RWPE1 (cell line): ENCODE measurements at places on chromosomes 3 and 15.

DNA sequence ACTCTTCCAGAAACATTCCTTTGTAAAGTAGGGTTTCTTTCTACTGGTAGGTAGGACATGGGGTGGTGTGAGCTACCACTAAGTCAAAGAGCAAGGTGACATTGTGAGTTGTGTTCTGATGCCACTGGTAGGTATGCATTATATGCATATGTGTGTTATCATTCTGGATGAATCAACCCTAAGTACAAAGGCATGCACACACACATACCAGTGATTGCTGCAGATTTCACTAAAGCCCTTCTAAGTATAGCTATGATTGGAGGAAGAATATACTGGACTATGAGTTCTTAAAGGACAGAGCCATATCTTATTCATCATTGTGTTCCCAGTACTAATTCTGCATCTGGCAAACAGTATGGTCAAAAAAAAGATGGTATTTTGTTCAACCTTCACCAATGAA, 646.0 kb downstream of the AGBL1 start:
- no peak for DNase-seq

DNA sequence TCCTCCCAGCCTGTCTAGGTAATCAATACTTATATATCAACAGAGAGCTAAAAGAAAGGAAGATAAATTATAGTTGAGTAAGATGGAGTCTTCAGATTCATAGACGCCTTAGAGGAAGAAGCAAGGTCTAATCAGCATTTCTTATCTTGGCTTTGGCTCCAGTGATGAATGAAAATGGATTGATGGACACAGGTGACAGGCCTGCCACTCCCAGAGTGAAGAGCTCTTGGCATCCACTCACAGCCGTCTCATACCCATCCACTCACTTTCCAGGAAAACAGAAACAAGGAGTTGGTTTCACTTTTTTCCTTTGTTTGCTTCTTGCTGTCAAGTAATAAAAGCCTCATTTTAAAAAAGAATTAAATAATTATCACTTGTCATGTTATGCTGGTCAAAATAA, 168.2 kb downstream of the MFSD1 start:
- DNase-seq = no peak

GRCh38 chr3:64814351-64814750, 126.6 kb upstream of the ADAMTS9 start:
- DNase-seq = no peak

- DNase-seq = no peak
These were observed 2.8 kb upstream of the GNAI2 start for GRCh38 chr3:50233176-50233575.

GRCh38 chr3:151459358-151459757, 1.5 kb downstream of the IGSF10 start:
- no peak for DNase-seq

DNA sequence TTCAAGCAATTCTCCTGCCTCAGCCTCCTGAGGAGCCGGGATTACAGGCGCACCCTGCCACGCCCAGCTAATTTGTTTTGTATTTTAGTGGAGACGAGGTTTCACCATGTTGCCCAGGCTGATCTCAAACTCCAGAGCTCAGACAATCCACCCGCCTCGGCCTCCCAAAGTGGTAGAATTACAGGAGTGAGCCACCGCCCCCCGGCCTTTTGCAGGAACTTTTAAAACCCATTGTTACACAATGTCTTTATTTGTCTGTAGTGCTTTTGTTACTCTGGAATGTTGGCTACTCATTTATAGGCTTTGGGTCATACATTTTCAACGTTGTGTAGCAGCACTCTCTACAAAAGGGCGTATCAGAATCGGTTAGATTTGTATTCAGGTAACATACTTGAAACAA, 499.1 kb downstream of the ROBO2 start:
- DNase-seq = no peak

- DNase-seq = no peak
These were observed 54.4 kb downstream of the PGPEP1L start for GRCh38 chr15:98953000-98953787.

- DNase-seq = peak; percentile 53
These were observed at the start of gene C3orf62 for GRCh38 chr3:49276475-49277382. C3orf62 (minus strand) TSS chr3:49277232; CDS start chr3:49276872, 360 bp downstream.

GRCh38 chr3:96183871-96184270, 630.5 kb upstream of the EPHA6 start:
- DNase-seq = no peak

GRCh38 chr3:69082805-69083204, 1.9 kb upstream of the ARL6IP5 start:
- DNase-seq = peak; percentile 8

DNA sequence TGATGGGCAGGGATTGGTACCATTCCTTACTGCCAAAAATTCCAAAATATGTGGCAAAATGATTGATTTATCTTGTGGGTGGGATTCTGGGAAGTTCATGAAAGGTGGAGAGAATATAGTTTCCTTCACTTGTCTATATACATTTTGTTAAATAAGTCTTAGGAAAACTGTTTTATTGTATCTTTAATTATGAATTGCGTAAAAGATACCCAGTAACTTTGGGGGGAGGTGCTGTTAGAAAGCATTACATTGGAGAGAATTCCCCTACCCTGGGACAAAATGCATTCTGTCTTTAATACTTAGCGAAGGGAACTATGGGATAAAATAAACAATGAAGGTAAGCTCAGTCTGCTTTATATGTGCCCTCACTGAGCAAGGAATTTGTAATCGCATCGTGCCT, 4.6 kb downstream of the SETD5 start:
- DNase-seq = no peak

GRCh38 chr15:27412415-27412814, 441.4 kb downstream of the GABRG3 start:
- no peak for DNase-seq

DNA sequence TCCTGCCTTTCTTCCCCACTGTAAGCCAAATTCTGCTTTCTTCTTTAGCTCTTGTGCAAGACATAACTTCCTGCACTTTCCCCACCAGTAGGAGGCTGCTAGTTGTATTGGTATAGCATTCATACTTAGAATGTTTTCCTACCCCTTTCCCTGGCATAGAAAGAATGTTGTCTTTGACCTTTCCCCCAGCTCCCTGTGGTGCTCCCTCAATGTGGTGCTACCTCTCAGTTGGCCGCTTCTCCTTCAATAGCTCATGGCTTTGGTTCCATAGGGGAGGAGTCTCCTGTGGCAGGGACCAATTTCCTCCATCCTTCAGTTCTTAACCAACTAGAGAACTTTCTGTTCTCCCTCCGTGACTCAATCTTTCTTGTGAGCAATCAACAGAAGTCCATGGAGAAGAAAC, 67.5 kb upstream of the AKAP13 start:
- no peak for DNase-seq

- no peak for DNase-seq
These were observed 436.1 kb downstream of the CHL1 start for GRCh38 chr3:632571-633170.

- no peak for DNase-seq
These were observed 464.3 kb downstream of the EPHA3 start for GRCh38 chr3:89571707-89572106.

- peak; percentile 73 for DNase-seq
These were observed 586 bp downstream of the LRRK1 start for GRCh38 chr15:100919481-100920405.

GRCh38 chr3:143352850-143353550, 233.4 kb downstream of the CHST2 start:
- no peak for DNase-seq

DNA sequence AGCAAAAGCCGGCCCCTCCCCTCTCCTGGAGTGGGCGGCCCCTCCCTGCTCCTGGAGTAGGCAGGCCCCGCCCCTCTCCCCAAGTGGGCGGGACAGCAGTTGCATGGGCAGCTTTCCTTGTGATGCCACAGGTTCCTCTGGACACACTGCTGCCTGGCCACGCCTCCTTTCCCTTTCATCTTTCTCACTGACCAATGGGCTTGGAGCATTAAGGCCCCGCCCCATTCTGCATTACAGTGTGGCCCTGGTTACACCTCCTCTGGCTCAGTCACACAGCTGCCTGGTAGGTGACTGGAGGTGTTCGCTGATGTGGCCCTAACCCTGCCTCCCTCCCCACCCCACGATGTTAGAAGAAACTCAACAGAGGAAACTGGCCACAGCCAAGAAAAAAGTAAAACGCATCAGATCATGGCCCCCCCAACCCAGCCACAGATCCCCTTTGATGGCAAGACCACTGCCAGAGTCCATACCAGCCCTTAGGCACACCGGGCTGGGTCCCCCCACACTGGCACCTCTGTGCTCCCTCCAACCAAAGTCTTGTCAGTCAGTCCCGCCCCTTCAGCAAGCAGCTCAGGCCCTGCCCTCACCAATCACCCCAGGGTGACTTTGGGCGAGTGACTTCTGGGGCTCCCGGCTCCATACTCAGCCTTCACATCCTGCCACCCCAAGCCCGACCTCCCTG, 84.3 kb downstream of the ADAMTS7 start:
- peak; percentile 63 for DNase-seq

- DNase-seq = peak; percentile 22
These were observed 28.2 kb downstream of the NEK4 start for GRCh38 chr3:52742418-52743041.

GRCh38 chr3:24067483-24067882, 122.4 kb downstream of the NR1D2 start:
- no peak for DNase-seq

DNA sequence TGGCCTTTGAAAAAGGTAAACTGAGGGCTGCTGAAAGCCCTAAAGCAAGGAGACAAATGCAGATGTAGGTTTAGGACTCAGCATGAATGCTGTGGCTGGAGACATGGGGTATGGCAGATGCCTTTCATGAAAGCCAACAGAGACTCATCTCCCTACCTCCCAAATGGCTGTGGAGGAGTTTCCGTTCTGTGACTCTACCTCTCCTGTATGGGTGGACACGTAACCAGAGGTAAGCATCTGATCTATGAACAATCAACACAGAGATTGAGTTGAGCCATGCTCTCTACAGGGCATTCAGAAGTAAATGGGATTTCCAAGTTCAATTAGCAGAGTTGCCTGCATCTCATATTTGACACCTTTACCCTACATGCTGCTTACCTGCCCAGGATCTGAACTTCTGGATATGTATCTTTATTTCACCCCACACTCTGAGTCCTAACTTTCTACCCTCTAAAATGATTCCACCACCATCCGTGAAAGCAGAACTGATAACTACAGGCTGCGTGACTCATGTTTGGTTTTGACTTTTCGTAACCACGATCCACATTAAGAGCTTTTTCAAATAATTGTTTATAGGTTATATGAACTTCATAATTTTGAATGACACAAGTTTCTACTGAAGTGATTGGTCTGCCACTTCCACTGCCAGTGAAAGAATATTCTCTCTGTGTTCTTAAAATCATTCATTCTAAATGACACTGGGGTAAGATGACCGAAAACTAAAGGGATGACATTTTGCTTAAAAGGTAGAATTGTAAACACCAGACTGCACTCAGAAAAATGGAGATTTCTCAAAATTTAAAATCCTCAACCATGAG, 1058.7 kb downstream of the FHIT start:
- DNase-seq = no peak

DNA sequence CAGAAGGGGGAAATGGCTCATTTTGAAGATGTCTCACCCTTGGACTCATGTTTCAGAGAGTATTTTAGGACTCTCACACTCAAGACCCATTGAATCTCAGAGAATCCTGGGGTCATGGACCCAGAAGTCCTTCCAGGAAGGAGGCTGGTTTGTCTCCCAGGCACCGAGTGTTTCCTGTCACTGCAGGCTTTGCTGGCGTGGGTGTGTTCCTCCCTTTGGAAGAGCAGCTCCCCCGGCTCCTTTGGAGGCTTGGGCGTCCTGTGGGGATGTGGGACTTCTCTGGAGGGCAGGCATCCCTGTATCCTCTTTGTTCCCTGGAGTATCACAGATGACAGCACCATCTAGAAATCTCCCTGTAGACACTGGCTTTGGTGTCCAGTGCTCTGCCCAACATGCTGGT, 40.0 kb downstream of the DNAH1 start:
- no peak for DNase-seq

DNA sequence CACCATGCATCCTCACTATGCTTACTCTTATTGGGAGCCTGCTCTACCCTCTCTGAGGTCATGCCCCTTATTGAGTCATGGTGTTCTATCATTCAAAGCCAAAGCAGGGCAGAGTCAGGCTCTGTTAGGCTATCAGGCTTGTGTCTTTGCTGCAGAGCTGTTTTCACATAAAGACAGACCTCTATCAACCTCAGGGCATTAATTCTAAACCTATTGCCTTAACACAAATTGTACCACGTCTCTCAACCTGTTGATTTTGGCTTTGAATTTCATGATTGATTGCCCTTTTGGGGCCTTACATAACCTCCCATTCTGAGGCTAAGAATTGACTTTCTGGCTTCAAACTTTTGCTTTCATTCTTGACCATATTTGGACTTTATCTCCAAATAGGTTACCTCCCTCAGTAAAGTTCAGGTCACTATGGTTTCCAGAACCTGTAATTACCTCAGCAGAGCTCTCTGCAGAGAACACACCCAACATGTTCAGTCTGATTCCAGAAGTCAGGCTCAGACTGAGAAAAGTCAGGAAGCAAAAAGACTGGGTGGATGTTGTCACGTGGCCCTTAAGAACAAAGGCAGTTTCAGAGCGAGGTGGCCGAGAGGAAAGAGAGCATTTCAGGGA, 221.4 kb upstream of the NANOGP8 start:
- peak; percentile 52 for DNase-seq

DNA sequence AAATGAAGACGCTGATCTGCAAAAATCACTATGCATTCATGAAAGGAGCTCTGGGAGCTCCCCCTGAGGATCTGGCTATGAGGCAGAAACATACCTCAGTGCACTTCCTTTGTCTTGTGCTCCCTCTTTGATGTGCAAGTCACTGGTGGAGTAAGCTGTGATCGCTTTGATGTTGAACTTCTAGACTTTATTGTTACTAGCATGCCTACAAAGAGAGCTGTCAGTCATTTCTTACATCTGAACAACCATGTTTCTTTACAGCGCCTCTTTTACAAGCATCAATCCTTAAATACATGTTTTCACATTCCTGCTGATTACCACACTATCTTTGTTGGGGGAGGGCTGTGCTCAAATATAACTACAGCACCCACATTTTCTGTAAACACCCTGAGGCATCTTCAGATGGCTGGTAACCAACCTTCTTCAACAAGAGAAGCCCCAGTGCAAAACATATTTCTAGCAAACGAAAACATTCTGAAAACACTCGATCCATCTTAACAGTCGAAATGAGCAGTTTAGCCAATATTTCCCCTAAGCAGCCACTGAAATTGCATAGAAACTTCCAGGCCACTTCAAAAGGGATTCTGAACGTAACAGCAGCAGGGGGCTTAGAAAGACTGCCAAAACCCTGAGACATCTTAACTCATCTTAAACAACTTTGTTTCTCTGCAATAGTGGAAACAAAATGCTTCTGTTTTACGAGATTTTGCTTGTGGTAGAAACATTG, 101.9 kb upstream of the ICE2 start:
- no peak for DNase-seq

DNA sequence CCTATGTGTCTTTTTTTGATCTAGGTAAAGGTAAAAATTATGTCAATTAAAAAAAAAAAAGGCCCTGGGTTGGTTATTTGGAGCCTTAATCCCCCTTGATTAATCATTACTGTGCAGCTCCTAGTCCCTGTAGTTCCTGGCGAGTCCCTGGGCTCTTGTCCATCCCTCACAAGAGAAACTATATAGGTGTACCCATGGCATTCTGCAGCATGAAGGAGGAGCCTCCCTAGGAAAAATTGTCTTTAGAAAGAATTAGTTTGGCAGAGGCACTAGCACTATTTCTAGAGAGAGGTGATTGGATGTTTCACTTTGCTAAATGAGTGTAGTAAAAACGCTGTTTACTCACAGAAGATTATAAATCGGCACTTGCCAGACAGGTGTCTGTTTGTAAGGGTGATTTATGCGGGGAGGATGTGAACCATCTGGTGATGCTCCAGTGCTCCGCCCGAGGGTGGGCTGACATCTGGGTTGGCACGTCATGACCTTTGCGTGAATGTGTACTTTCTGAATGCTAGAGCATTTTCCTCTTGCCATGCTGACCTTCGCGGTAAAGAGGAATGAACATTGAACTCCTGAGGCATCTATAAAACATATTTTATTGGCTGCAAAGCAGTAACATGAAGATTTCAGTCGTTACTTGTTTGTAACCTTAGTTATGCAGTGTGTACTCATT, 12.6 kb downstream of the PLCL2 start:
- DNase-seq = no peak
